HCT116 (cell line): ENCODE measurements at places on chromosomes 2 and 18. TPM values are rescaled to one million over a fixed set of nuclear protein-coding genes. Genes with fewer than 3 reads are reported as not detected.

DNA sequence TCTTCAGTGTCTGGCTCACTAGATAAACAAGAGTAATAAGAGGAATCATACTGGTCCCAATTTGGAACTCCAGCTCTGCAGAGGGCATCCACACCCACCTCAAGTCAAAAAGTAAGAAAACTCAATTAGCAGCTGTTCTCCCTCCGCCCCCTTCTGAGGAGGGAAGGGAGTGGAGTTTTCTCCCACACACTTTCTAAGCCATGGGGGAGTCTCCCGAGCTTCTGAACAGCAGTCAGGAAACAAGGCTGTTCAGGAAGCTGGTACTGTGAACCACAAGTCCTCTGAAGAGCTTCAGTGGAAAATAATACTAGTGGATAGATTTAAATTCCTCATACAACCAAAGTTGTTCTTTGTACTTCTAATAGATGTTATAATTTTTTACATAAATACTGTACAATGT is 32.9 kb upstream of the SPTBN1 start:
- DNase-seq: no peak

- DNase-seq: no peak
Measured at GRCh38 chr18:28086670-28087552, 90.0 kb downstream of the CDH2 start.

DNA sequence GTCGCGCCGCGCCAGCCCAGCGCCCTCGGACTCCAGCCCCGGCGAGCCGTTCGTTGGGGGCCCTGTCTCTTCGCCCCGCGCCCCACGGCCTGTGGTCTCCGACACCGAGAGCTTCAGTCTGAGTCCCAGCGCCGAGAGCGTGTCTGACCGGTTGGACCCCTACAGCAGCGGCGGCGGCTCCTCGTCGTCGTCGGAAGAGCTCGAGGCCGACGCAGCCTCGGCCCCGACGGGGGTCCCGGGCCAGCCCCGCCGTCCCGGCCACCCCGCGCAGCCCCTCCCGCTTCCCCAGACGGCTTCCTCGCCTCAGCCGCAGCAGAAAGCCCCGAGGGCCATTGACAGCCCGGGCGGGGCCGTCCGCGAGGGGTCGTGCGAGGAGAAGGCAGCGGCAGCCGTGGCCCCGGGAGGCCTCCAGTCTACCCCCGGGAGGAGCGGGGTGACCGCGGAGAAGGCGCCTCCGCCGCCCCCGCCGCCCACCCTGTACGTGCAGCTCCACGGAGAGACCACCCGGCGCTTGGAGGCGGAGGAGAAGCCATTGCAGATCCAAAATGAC is 1.4 kb downstream of the PHLPP1 start:
- no peak for DNase-seq

Gene ACMSD
- not detected for total RNA-seq

Gene DOCK10
- 0.54 TPM for total RNA-seq
